ENCODE measurements at places on chromosomes 6 and 20. TPM values are rescaled to one million over a fixed set of nuclear protein-coding genes. Genes with fewer than 3 reads are reported as not detected.
A peak's percentile ranks its signal among the peaks of the same experiment; 100 is the strongest.

Gene TMEM244
- not detected for total RNA-seq

Gene OR2J3
- not detected for total RNA-seq

Gene TUBB2B
- total RNA-seq, result 37.8 TPM

Gene GJA10
- total RNA-seq, result not detected

Gene KCNG1
- total RNA-seq, result 78.8 TPM

Gene IPCEF1
- total RNA-seq, result 0.40 TPM

DNA sequence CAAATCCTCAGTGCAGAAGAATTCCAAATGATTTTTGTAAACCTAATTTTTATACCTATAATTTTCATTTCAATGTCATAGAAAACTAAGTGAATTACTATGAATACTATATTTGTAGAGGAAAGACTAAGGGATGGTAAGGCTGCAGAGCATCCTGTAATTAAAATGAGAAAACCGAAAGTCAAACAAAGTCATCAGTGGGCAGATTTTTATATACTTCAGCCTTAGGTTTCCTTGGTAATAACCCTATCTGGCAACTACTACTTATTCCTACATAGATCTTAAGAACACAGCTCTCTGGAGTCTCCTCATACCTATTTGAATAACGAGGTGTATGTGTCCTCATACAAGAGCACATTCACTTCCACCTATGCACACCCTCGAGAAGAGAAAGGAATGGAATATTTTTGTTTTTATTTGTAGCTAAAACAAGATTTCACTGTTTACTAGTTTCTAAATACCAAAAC, 117.9 kb upstream of the SGK1 start:
- DNase-seq, result no peak

DNA sequence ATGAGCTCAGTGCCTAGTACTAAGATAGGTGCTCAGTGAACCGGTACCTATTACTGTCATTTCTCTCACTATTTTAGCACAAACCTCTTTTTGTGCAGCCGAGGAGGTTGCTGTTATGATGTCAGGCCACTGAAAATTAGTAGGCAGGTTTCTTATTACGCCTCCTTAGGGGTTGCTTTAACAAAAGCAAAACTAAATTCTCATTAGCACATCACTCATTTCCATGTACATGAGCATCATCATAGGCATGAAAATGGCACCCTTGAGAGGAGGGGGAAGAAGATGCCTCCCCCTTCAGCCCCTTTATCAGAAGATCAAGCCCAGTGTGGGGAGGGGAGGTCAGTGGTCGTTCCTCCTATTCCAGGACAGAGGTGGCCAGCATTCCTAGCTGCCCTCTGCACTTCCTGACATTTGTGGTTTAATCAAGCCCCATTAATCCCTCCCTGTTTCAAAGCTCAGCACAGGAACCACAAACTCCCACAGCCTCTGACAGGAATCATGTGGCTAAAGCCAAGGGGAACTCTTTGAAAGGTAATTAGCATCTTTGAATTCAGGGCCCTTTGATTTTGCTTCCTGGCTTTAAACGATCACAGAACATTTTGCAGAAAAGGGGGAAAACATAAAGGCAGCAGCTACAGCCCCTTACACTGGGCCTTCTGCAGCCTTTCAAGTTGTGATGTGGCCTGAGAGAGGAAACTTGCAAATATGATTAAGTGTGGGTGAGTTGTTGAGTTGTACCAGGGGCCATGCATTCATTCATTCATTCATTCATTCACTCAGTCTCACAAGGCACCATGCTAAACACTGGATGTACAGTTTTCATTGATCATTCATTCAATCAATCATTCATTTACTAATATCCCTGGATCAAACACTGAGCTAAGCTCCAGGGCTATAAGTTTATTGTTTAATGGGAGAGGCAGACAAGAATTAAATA, 31.9 kb upstream of the PSMF1 start:
- no peak for DNase-seq

DNA sequence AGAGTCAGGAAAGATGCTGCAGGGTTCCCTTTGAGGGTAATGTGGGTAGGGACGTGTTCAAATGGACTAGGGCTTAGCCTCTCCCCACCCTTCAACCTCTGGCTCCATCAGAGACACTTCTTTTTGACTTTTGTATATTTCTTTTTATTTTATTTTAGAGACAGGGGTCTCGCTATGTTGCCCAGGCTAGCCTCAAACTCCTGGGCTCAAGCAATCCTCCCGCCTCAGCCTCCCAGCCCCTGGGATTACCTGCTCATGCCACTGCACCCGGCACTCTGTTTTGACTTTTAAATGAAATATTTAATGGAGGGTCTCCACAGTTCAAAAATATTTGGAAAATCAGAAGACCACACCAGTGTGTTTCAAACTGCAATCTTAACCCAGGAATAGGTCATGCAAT, 8.6 kb downstream of the HNF4A start:
- no peak for DNase-seq

DNA sequence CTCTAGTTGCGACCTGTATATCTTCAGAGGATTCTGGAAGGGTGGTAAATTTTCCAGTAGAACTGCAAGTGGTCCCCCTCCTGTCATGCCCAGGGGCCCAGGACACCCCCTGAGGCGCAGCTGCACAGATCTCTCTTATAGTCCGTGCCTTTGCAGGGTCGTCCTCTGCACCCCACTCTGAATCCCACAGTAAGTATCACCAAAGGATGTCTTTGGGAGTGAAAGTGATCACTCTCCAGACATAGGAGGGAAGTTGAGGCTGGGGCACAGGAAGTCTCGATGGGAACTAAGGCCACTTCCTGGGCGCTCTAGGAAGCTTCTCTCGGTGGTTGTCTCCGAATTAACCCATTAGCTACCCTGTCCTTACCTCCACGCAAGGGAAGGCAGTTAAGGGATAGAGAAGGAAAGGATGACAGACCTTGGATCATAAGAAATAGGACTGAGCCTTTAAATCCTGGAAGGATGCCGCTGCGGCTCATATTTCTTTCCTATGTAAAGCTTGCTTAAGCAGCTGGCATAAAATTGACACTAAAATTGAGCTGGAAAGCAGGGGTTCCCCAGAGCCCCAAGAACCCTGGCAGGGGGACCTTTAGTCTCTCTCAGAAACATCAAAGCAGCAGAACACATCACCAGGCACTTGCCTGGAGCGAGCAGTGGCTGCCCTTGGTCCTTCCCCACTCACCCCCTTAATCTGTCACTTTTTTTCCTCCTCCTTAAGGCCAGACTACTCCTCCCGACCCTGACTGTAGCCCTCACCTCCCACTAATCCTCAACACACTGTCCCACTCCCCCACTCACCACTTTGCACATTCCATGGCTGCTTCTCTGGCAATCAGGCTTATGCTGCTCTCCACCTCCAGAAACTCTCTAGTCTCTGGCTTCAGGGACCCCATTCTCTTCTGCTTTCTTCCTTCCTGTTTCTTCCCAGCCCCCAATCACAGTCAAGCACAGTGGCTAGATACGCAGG, at the start of gene ZKSCAN4:
ZKSCAN4 (minus strand) TSS at position 261 of the 967 bp plus-strand sequence. CDS start 289 bp downstream, outside the sequence.
- peak; percentile 72 for DNase-seq

DNA sequence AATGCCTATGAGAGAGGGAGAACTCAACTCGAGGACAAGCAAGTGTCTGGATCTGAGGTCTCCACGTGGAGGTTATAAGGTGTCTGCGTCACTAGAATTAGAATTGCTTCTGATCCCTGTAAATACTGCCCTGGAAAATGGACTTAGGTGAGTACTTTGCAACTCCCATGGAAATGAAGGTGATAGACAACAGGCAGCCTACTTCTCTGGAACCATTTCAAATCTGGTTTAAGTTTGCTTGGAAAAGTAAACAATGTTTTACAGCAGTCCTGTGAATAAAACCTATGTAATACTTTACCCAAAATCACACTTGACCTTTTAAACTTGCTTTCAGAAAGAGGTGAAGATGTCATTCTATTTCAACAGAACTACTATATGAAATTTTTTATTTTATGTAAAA, 70.1 kb upstream of the TENT5A start:
- no peak for DNase-seq

DNA sequence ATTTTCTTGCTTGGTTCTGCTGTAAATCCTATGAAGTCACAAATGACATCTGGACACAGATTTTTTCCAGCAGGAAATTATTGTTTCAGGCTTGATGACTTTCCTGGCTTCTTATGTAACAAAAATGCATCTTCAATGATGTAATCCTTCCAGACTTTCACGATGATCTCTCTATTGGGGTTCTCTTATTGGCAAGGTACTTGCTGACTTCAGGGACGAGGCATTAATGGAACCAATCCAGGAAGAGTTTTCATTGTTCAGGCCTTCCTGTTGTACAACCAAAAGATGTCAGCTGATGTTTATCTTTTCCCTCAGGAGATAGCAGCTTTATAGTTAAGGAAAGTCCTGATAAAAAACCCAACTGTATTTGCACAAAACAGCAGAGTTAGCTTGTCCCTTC, 118.5 kb upstream of the MMS22L start:
- DNase-seq, result no peak

DNA sequence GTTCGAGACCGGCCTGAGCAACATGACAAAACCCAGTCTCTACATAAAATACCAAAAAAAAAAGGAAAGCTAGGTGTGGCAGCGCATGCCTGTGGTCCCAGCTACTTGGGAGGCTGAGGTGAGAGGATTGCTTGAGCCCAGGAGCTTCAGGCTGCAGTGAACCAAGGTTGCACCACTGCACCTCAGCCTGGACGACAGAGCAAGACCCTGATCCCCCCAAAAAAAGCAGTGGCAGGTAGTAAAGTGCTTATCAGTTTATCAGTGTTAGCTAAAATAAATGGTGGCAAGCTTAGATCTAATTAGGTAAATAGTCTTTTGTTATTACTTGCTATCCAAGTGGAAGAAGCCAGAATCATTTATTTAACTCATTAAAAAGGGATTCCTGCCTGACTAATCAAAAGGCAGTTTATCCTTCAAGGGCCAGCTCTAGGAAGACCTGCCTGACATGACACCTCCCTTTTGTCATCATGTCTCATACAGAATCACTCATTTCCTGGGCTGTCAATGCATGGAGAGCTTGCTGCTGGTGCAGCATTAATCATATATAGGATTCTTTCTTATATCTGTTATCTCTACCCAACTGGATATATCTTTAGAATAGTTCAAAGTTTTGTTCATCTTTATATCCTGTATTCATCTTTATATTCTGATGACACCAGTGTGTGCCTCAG, 9.6 kb downstream of the DSTN start:
- no peak for DNase-seq

- no peak for DNase-seq
These were observed 80.1 kb upstream of the HDAC2 start for GRCh38 chr6:114051031-114051430.

- no peak for DNase-seq
These were observed 3.8 kb downstream of the TSHZ2 start for GRCh38 chr20:52975803-52976531.

GRCh38 chr20:3326779-3327521, 80.5 kb downstream of the DNAAF9 start:
- DNase-seq, result no peak

GRCh38 chr6:109315341-109316110, 66.7 kb downstream of the CD164 start:
- no peak for DNase-seq
